ENCODE measurements at places on chromosomes 7 and 10. TPM values are rescaled to one million over a fixed set of nuclear protein-coding genes. Genes with fewer than 3 reads are reported as not detected.

Gene MYH16
- total RNA-seq = not detected

Gene PLAC9
- 15.5 TPM for total RNA-seq

Gene NEURL1
- under 0.01 TPM for total RNA-seq

Gene ARMC10
- 45.4 TPM for total RNA-seq

Gene SRI
- 183 TPM for total RNA-seq

Gene EVX1
- total RNA-seq = not detected

Gene MINDY4
- total RNA-seq = 8.6 TPM

Gene ZNF503
- 22.7 TPM for total RNA-seq

Data from smooth muscle cell of trachea (primary cell).